ENCODE measurements at places on chromosomes 6 and 20. TPM values are rescaled to one million over a fixed set of nuclear protein-coding genes. Genes with fewer than 3 reads are reported as not detected.

Gene ULBP2
- not detected for total RNA-seq

GRCh38 chr20:51906049-51906448 is 103.7 kb upstream of the SALL4 start:
- H3K27ac ChIP-seq, result no peak overlapping the region
- DNase-seq, result no peak
- no peak overlapping the region for H3K4me3 ChIP-seq
- H3K4me1 ChIP-seq, result no peaks in the 10 kb centered on the region

DNA sequence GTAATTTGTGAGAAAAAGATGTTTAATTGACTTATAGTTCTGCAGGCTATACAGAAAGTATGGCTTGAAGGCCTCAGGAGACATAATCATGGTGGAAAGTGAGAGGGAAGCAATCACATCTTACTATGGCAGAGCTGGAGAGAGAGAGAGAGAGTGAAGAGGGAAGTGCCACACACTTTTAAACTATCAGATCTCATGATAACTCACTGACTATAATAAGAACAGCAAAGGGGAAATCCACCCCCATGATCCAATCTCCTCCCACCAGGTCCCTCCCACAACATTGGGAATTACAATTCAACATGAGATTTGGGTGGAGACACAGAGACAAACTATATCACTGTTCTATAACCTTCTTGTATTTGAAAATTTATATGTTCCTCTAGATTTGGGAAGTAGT is 117.2 kb upstream of the BMP5 start:
- no peaks in the 10 kb centered on the region for H3K4me1 ChIP-seq
- DNase-seq, result no peak
- H3K4me3 ChIP-seq, result no peak overlapping the region

DNA sequence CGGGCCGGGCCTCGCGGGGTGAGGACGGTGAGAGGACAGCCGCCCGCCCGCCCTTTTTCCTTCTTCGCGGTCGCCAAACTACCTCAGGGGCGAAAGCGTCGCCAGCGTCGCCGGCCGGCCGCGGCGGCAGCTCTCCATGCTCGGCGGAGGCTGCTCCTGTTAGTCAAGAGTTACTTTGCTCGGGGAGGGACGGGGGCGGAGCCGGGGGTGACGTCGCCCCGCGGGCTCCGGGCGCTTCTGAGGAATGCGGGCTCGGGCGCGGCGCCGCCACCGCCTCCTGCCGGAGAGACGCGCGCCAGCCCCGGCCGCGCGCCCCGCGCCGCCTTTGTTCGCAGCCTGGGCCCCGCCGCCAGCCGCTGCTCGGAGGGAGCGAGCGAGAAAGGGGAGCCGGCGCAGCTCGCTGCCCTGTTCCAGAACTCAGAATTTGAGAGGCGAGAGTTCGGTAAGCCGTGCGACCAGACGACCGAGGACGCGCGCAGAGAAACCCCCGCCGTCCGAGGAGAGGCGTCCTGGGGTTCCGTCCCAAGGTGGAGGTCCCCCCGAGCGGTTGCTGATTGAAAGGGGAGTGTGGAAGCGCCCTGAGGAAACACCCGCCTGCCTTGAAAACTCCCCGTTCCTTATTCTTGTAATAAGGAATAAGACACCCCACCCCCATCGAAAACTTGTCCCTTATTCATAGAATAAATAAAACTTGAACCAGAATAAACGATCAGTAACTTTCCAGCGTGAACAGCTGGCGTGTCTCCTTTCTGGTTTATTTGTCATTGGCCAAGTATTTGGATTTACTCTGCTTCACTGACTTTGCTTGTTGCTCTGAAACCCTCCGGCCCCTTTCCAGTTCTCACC is at the start of gene PTPRK:
Gene PTPRK (minus strand): TSS at position 164 of the 846 bp plus-strand sequence. CDS start 241 bp downstream, outside the sequence.
- peak within 1 kb of the TSS; percentile 86 for H3K27ac ChIP-seq
- no peaks in the 10 kb centered on the region for H3K27me3 ChIP-seq
- DNase-seq, result peak; percentile 82
- H3K36me3 ChIP-seq, result no peaks in the 10 kb centered on the region
- H3K4me3 ChIP-seq, result peak within 1 kb of the TSS; percentile 75
- peaks cover 23% of the 10 kb centered on the region for H3K4me1 ChIP-seq

- DNase-seq, result no peak
- peak overlapping the region; percentile 31 for H3K4me3 ChIP-seq
- no peaks in the 10 kb centered on the region for H3K36me3 ChIP-seq
- no peak overlapping the region for H3K27ac ChIP-seq
- peaks cover 41% of the 10 kb centered on the region for H3K4me1 ChIP-seq
Observed at GRCh38 chr6:27889628-27890444, 22.4 kb downstream of the OR2B2 start.

DNA sequence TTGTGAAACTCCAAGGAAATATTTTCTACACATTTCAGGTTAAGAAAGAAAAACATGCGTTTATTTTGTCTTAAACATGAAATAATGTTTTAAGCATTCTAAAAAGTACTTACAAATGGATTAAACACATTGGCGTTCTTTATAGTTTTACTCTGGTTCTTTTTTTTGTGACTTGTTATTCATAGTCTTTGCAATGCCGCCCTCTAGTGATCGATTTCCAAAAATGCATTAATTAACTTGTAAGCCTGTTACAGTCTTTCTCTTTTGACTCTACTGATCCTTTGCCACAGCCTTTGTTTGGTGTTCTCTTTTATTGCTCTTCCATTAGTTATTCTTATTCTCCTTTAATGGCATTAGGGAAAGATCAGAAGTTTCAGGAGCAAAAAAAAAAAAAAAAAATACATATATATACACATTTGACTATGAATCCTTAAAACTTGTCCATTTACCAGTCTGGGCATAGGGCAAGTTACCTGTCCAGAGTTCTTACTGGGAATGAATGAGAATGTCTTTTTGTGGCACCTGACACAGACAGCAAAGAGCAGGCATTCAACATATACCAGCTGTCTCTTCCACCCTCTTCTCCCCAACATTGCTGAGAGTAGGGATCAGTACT is 59.9 kb downstream of the MACROD2 start:
- no peak overlapping the region for H3K4me3 ChIP-seq
- peaks cover 8% of the 10 kb centered on the region for H3K4me1 ChIP-seq
- no peaks in the 10 kb centered on the region for H3K36me3 ChIP-seq
- H3K27me3 ChIP-seq, result no peaks in the 10 kb centered on the region

DNA sequence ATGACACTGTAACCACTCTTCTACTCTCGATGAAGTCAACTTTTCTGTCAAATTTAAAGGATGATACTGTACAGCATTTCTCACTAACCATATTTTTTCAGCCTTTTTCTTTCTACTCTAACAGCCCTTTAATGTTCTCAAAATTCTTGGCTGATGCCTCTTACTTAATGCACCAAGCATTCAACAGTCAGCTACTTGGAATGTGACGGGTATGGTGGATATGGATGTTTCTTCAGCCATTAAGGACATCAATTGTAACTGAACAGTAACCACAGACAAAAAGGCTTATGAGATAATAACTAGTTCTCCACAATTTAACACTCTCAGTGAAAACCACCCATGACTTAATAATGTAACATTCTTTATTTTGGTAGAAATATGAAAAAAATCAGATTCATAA is 467.2 kb upstream of the ZNF337 start:
- no peaks in the 10 kb centered on the region for H3K36me3 ChIP-seq
- H3K4me3 ChIP-seq, result no peak overlapping the region
- no peaks in the 10 kb centered on the region for H3K4me1 ChIP-seq
- H3K27ac ChIP-seq, result no peak overlapping the region
- no peak for DNase-seq

DNA sequence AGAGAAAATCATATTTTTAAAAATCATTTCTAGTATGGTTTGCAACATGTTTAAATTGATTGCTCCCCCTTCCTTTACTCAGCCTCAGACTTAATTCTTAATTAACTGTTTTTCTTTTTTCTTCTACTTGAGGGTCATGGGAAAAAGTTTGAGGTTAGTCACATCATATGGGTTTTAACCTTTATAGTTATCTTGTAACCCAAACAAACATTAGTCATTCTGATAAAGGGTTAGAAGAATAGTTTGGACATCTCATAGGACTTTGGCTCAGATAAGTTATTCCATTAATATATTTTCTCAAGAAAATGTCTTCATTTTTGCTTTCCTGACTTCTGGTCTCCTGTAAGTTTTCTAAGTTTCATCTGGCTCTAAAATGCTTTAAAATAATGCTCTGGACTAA is 34.5 kb upstream of the TSPYL1 start:
- peaks cover 5% of the 10 kb centered on the region for H3K4me1 ChIP-seq
- no peaks in the 10 kb centered on the region for H3K27me3 ChIP-seq
- H3K27ac ChIP-seq, result no peak overlapping the region
- DNase-seq, result no peak

Gene CLPSL2
- total RNA-seq, result not detected

- no peak overlapping the region for H3K4me3 ChIP-seq
- H3K27me3 ChIP-seq, result no peaks in the 10 kb centered on the region
- H3K4me1 ChIP-seq, result no peaks in the 10 kb centered on the region
- DNase-seq, result peak; percentile 34
- H3K36me3 ChIP-seq, result no peaks in the 10 kb centered on the region
Observed at GRCh38 chr20:47464380-47465101, 37.1 kb upstream of the NCOA3 start.

Gene ATP6V1G2
- total RNA-seq, result 0.60 TPM

GRCh38 chr20:46555370-46555956 is 5.0 kb upstream of the OCSTAMP start:
- no peaks in the 10 kb centered on the region for H3K27me3 ChIP-seq
- no peak overlapping the region for H3K27ac ChIP-seq
- DNase-seq, result no peak
- H3K36me3 ChIP-seq, result no peaks in the 10 kb centered on the region

GRCh38 chr20:7196481-7196880 is 429.0 kb downstream of the BMP2 start:
- H3K4me1 ChIP-seq, result no peaks in the 10 kb centered on the region
- no peak overlapping the region for H3K27ac ChIP-seq
- no peak overlapping the region for H3K4me3 ChIP-seq
- no peak for DNase-seq
- no peaks in the 10 kb centered on the region for H3K36me3 ChIP-seq
- H3K27me3 ChIP-seq, result no peaks in the 10 kb centered on the region

DNA sequence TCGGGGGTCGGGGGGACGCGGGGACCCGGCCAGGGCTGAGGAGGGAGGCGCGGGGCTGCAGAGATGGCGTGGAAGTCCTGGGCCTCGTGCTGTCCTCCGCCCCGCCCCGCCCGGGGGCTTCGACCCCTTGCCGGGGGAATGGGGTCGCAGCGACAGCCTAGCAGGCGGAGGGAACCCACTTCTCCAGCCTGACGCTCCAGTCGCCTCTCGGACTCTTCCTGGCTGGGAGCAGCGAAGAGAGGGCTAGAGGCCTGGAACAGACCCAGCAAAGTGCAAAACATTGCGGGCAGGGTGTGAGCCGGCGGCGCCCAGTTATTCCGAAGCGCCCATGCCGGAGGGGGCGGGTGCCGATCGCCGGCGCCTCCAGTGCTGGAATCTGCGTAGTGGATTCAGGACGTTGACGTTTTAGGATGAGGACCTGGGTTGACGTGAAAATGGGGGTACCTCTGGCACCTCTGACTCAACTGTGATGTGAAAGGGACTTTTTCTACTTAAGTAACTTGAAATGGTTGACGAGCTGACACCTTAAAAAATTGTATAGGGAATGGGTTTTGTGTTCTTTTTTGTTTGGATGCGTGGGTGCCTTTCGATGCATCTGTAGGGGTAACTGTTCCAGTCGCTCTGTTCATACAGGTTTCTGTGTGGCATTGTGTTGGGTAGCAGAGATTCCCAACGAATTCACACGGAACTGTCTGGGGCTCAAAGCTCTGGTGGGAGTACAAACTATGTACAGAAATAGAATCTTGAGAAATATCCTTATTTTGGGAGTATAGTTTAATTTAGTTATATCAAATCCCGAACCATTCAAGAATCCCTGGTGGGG is 1.4 kb downstream of the SLC35F1 start:
- no peaks in the 10 kb centered on the region for H3K36me3 ChIP-seq
- H3K4me3 ChIP-seq, result peak overlapping the region; percentile 43
- H3K4me1 ChIP-seq, result peaks cover 8% of the 10 kb centered on the region

DNA sequence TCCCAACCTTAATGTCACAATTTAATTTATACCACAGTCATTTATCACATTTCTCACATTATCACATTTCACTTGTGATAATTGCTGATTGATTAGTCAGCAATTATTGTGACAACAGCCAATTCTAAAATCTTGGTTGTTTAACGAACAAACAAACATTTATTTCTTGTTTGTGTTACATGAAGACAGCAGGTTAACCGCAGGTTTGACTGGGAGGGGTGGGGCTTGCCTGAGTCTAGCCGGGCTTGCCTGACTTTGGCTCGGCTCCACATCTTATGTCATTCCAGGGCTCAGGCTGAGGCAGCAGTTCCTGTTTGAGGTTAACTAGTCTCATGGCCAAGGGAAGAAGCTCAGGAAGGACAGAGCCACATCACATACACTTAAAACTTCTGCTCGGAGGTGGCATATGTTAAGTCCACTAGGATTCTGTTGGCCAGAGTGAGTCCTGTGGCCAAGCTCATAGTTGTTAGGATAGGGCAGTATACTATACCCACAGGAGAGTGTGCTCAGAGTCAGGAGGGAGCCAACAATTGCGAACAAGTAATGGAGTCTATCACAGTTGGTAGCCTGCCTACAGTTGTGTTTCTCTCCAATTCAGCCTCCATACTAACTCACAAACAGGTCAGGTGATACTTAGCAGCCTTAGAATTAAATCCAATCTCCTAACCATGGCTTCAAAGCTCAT is 90.0 kb upstream of the IFNGR1 start:
- peak; percentile 53 for DNase-seq
- H3K27ac ChIP-seq, result no peak overlapping the region
- H3K4me1 ChIP-seq, result no peaks in the 10 kb centered on the region
- no peak overlapping the region for H3K4me3 ChIP-seq
- H3K36me3 ChIP-seq, result no peaks in the 10 kb centered on the region

DNA sequence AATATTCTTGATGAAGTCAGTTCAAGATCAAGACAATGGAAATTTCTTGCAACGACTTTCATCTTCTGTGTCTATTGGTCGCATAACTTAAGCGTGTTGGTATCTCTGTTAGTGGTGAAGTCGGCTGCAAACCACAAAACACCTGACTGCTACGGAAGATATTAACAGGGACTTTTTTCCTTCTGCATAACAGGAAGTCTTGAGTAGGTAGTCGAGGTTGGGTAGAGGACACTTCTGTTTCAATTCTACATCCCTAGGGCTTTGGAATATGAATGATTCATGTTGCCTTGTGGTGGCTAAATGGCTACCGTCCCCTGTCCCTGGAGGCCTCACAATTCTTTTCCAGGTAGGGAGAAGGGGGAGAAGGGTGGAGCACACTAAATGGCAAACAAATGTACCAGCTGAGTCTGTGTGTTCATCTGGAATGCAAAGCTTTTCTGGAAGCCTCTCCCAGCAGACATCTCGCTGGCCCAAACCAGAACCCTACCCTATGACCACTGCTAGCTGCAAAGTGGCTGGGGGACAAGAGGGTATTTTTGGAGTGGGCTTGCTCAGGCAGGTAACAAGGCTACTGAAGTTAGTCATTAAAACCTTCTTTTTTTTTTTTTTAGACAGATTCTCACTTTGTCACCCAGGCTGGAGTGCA is 34.6 kb upstream of the NKX2-2 start:
- H3K4me3 ChIP-seq, result no peak overlapping the region
- H3K27me3 ChIP-seq, result no peaks in the 10 kb centered on the region
- no peaks in the 10 kb centered on the region for H3K4me1 ChIP-seq
- no peak overlapping the region for H3K27ac ChIP-seq

Gene MMP24
- total RNA-seq, result not detected

Gene DUSP22
- 71.6 TPM for total RNA-seq

Gene MED20
- total RNA-seq, result 13.5 TPM

- H3K27ac ChIP-seq, result no peak overlapping the region
- H3K36me3 ChIP-seq, result no peaks in the 10 kb centered on the region
- no peak for DNase-seq
- H3K4me1 ChIP-seq, result no peaks in the 10 kb centered on the region
Observed at GRCh38 chr6:138618168-138618567, 118.9 kb upstream of the NHSL1 start.

GRCh38 chr6:43737272-43738081 is 32.5 kb upstream of the VEGFA start:
- no peak overlapping the region for H3K4me3 ChIP-seq
- DNase-seq, result no peak
- H3K27me3 ChIP-seq, result no peaks in the 10 kb centered on the region
- H3K4me1 ChIP-seq, result no peaks in the 10 kb centered on the region

Gene WFDC9
- not detected for total RNA-seq

Gene MYB
- 0.78 TPM for total RNA-seq

Gene CLDN20
- 1.5 TPM for total RNA-seq

All from tibial nerve (tissue), 4 donors.